ENCODE measurements at places on chromosomes 5 and 9. TPM values are rescaled to one million over a fixed set of nuclear protein-coding genes. Genes with fewer than 3 reads are reported as not detected.

The POC5 gene
- total RNA-seq: 36.5 TPM

The COL23A1 gene
- total RNA-seq: 0.44 TPM

- no peak for DNase-seq
Measured at GRCh38 chr5:74161170-74161569, 479.4 kb downstream of the ENC1 start.

The HRCT1 gene
- total RNA-seq: not detected

GRCh38 chr5:172455511-172456061 is 1.3 kb upstream of the SH3PXD2B start:
- DNase-seq: no peak

- DNase-seq: no peak
Measured at GRCh38 chr5:52202256-52202655, 585.5 kb upstream of the ITGA1 start.

The CER1 gene
- not detected for total RNA-seq

- DNase-seq: peak; percentile 51
Measured at GRCh38 chr5:180291234-180291940, 496 bp downstream of the MAPK9 start.

The C9orf153 gene
- total RNA-seq: 0.21 TPM

The TEX48 gene
- total RNA-seq: 1.7 TPM

- DNase-seq: no peak
Measured at GRCh38 chr5:113212244-113212920, 222.4 kb downstream of the TSSK1B start.

The ARID3C gene
- 0.16 TPM for total RNA-seq

DNA sequence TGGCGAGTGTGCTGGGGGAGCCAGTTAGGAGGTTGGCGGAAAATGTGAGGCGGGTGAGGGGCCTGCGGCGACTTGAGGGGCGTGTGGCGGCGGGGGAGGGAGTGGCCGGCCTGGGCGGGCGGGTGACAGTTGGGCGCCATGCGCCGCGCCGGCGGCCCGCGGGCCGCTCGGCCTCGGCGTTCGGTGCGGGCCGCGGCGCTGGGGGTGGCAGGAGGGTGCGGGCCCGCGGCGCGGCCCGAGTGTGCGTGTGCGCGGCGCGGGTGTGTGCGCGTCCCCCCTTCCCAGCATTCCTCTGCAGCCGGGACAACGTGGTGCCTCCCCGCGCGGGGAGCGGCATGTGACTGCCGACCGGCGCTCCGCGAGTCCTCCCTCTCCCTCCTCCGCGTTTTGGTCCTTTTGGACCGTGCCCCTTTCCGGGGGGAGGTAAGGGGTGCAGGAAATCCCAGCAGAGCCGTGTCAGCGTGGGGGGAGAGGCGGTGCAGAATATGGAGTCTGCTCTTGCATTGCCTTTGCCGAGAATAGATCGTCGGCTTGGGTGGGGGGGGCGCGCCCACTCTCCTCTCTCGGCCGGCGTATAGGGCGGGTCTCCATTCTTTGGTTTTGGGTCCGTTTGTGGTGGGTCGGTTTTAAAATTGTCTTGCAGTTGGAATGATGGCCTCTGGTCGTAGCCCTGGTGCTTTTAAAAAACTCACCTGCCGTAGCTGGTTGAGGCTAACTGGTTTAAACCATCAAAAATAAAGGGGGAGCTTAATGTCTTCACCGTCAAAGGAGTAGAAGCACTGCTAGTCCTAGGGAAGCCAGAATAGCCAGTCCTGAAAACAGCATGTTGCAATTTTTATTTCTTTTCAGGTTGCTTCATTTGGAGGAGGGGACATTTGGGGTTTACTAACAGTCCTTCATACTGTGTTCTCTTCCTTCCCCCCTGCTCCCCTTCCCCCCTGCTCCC is 2.0 kb downstream of the LARP1 start:
- peak; percentile 62 for DNase-seq

GRCh38 chr5:5533927-5534326 is 111.5 kb downstream of the ICE1 start:
- no peak for DNase-seq

DNA sequence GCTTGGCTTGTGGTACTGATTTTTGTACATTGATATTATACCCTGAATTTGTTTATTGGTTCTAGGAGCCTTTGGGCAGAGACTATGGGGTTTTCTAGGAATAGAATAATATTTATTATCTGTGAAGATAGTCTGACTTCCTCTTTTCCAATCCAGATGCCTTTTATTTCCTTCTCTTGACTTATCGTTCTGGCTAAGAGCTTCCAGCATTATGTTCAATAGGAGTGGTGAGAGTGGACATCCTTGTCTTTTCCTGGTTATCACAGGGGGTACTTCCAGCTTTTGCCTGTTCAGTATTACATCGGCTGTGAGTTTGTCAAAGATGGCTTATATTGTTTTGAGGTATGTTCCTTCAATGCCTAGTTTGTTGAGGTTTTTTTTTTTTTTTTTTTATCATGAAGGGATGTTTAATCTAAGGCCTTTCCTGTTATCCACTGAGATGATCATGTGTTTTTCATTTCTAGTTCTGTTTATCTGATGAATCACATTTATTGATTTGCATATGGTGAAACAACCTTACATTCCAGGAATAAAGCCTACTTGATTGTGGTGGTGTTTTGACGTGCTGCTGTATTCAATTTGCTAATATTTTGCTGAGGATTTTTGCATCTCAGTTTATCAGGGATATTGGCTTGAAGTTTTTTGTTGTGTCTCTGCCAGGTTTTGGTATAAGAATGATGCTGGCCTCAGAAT is 77.5 kb downstream of the CERT1 start:
- no peak for DNase-seq

- no peak for DNase-seq
Measured at GRCh38 chr5:147303976-147304375, 69.2 kb downstream of the STK32A start.

- no peak for DNase-seq
Measured at GRCh38 chr9:25427898-25428297, 250.3 kb downstream of the TUSC1 start.

DNA sequence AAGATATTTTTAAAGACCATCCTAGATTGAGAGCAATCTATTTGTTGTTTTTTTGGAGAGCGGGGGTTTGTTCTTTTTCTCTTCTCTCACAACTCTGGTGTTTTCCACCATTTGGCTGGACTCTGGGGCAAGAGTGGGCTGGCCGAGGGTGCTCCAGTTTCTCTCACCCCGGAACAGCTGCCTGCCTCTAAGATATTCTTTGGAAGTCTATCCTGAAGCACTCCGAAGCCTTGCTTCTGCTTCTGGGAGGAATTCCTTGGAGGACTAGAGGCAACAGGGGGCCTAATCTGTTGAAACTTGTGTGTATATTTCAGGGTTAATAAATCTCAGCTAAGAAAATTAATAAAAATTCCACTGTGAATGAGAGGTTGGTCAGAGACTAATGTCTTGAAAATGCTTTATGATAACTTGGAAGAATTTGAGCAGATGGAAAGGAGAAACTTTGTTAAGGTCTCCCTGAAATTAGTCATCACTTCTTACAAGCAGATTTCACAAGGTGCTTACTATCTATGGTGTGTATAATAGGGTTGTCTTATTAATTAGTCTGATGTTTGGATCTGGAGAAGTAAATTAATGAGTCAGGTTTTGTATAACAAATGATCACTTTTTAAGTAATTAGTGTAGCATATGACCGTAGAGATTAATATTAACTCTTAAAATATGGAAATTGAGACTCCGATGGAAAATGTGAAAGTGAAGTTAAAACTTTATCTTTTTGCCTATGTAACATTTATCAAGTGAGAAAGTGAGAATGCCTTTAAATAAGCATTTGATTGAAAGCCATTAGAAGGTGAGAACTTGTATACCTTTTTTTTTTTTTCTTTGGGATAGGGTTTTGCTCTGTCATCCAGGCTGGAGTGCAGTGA is 4.0 kb downstream of the MAN2A1 start:
- no peak for DNase-seq

The RGMB gene
- total RNA-seq: 3.9 TPM

The PCDHB11 gene
- not detected for total RNA-seq

The ZNF366 gene
- total RNA-seq: not detected

The FOXD4L4 gene
- 0.16 TPM for total RNA-seq

- DNase-seq: no peak
Measured at GRCh38 chr9:13580760-13581159, 301.3 kb upstream of the MPDZ start.

GRCh38 chr9:129232839-129233591 is 55.0 kb upstream of the IER5L start:
- DNase-seq: no peak

- DNase-seq: no peak
Measured at GRCh38 chr9:121783521-121784507, 132.4 kb downstream of the DAB2IP start.

GRCh38 chr9:36119476-36119875 is 17.1 kb upstream of the GLIPR2 start:
- DNase-seq: no peak

- DNase-seq: no peak
Measured at GRCh38 chr5:141496038-141496437, 7.2 kb downstream of the PCDHGC5 start.

The SV2C gene
- 0.19 TPM for total RNA-seq

The PTGDS gene
- total RNA-seq: not detected

- no peak for DNase-seq
Measured at GRCh38 chr9:135579356-135579755, 17.8 kb downstream of the PAEP start.

The PFN3 gene
- not detected for total RNA-seq

DNA sequence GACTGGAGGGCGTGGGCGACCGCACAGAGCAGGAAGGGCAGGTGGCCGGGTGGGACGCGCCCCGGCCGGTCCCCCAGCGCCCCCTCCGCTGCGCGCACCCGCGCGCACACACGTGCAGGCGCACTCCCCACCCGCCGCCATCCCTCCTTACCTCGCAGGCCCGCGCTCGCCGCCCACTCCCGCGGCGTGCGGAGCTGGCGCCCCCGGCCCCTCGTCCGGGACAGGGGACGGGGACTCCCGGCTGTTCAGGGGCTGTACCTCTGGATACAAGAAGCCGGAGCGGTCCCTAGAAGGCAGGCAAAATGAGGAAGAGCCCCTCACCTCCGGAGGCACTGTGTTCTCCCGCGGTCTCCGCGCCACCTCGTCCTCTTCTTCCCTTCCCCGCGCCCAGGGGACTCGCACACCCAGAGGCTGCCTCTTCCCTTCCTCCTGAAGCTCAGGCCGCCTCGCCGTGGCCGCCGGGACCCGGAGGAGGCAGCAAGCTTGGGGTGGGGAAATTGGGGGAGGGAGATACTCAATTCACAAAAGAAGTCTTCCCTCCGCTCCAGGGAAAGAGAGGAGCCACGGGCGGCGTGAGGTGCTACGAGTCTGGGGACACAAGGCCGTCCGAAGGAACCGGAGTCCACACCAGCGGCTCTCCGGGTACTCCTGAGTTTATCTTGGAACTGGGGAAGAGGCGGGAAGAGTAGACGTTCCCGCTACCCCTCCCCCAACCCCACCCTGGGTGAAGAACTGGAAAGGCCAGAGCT is 1.4 kb upstream of the GABRB2 start:
- DNase-seq: no peak

DNA sequence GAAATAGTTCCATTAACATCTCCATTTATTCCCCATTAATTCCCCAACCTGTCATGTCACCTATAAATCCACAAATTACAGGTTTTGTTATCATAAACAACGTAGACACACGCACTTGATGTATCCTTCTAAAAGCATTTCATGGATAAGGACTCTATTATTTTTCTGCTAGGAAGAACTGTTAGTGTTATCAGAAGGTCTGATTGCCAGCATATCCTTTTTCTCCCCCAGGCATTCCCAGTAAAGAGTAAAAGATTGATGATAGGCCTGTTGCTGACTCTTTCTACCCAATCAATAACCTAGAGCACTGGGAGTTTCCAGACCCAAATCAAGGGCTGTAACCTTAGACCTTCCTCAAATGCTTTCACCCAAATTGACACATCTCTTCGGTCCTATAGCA is 60.8 kb downstream of the RFK start:
- no peak for DNase-seq

The ANKRD31 gene
- 0.58 TPM for total RNA-seq

The JAKMIP2 gene
- total RNA-seq: 6.3 TPM

The NOXA1 gene
- 1.4 TPM for total RNA-seq

GRCh38 chr5:74833537-74834266 is 32.5 kb downstream of the FAM169A start:
- no peak for DNase-seq

The LRRC19 gene
- not detected for total RNA-seq

- no peak for DNase-seq
Measured at GRCh38 chr9:127066060-127066850, 56.2 kb downstream of the ANGPTL2 start.

- DNase-seq: no peak
Measured at GRCh38 chr9:109792951-109793546, 13.1 kb downstream of the PALM2AKAP2 start.

- DNase-seq: no peak
Measured at GRCh38 chr9:7859701-7860334, 60.2 kb upstream of the DMAC1 start.

DNA sequence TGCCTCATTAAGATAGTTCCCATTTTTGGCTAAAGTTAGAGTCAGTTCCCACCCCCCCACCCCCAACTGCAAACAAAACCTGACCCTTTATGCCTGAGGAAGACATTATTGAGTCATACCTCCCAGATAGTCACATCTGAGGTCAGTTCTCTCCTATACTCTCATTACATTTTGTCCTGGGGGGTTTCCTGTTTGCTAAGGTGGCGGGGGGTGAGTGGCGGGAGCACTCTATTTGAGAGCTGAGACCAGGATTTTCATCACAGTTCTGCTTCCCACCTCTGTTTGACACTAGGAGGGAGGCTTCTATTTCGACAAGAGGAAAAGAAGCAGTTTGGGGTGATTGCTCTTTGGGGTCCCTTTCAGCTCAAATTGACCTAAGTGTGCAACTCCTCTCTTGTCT is 59.4 kb upstream of the ICE1 start:
- DNase-seq: no peak

DNA sequence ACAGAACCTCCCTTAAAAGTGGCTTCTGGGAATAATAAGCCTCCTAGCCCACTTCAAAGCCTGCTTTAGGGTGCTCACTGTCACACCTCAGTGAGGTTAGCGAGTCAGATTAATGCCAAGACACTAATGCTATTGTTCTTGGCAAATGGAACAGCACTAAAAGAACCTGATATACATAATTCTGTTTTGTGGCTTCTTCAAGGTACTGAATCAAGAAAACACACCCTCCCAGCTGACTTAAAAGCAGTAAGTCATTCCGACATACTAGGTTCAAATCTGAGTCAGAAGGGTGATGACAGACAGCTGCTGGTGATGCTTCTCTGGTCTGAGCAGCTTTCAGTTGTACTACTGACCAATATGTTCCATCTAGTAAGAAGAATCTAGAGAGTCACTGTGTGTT is 121.6 kb downstream of the OXCT1 start:
- DNase-seq: peak; percentile 47

GRCh38 chr5:3542769-3543168 is 52.9 kb upstream of the IRX1 start:
- DNase-seq: no peak

DNA sequence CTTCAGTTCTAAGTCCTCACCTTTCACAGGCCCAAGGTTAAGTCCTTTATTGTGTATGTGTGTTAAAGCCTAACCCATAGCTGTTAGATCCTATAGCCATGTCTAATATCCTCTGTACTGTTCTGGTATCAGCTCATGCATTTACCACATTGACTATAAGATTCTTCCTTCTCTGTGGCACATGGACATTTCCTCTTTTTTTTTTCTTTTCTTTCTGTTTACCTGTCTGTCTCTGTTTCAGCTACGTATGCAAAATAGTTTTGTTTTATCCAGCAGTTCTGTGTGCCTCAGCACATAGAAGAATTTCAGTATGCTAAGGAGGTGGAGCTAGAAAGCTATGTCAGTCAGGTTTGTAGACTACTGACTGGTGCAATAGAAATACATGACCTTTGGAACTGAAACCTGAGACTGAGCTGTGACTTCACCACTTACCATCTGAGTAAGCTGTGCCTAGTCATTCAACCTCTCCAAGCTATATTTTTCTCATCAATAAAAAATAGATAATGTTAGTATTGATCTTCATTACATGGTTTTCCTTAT is 155.6 kb upstream of the VLDLR start:
- DNase-seq: peak; percentile 1

GRCh38 chr9:4375424-4376200 is 75.7 kb upstream of the GLIS3 start:
- no peak for DNase-seq

The ARL14EPL gene
- total RNA-seq: not detected

Data from activated T-cell treated with anti-CD3 and anti-CD28 coated beads, Interleukin-2, amount 50 U/mL, for 72 hours (primary cell).